NCI-H1930 (cell line): ENCODE measurements at places on chromosomes 2 and 18.

DNA sequence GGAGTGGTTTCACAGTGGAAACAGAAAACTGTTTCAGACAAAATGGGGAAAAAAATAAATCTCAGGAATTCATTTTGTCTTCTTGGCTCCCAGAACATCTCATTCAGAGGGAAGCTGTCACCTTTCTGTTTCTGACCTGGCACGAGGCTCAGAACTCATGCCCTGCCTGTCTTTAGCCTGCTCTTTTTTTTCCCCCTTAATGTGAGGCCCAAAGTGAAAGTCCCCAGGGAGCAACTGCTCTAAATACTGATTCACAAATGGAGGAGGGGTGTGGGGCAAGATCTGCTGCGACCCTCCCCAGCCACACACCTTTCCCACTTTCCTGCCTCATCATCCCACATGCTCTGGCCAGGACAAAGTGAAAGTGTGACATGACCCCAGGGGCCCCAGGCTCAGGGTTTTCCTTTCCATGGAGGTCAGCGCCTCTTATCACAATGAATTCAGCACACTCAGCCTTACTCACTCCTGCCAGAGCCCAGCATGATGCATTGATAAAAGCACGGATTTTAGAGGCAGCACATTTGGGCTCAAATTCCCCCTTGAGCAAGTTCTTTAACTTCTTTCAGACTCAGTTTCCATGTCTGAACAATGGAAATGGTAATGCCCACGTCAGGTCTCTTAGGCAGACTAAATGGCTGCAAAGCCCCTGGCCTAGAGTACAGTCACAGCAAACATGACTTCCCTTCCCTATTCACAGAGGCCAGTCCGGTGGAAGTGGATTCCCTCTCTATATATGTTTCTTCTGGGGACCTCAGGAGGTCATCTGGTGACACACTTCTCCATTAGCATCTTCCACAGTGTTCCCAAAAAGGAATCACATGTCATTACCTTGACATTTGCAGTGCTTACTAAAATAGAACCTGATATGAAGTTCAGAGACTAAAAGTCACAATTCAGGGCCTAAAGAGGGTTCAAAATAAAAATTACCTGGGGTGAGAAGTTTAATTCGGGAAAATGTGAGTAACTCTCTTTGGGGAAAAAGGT, 55.3 kb upstream of the TMEM163 start:
- no peak for DNase-seq

DNA sequence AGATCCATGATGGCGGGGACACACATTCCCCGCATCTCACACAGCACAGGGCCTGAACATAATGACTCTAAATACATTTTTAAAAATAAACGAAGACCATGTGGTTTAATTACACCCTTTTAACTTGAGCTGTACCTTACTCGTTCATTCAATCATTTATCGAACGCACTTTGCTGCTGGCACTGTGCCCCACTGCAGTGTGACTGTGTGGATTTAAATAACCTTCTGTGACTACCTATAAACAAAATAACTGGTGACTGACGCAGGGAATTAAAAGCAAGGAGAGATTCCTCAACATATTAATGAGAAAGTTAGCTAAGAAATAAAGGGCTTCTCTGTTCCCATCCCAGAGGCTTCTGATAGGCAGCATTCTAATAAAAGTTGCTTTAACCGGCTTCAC, 10.9 kb upstream of the FZD7 start:
- no peak for DNase-seq

- DNase-seq, result no peak
Observed at GRCh38 chr2:196980473-196980872, 54.0 kb upstream of the PGAP1 start.

DNA sequence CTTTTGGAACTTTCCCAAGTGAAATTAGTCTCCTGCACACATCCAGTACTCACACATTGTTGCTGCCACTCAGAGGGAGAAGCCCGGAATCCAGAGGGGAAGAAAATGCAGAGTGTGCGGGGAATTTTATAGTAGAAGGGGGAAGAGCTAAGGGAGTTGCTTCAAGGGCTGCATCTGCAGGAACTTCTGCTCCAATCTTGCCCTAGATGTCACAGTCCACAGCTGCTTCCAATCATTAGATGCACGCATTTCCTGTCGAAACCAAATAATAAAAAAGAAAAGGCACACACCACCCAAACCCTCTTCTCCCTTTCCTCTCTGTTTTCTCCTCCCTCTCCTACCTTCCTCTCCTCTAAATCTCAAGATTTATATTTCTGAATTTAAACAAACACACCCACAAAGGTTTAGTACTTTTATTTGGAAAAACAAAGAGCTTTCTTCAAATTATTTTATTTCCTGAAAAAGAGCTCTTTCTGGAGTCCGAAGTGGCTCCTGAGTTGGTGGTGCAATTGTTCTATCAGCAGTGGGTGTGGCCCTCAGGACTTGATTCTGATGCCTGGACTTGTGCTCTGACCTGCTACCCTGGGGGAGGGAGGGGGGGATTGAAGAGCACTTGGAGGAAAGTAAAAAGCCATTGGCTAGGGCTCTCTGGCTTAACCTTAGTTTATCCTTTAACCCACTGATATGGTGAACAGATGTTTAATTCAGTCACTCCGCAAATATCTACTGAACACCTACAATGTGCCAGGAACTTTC, 72.0 kb downstream of the KCNE4 start:
- DNase-seq, result no peak

DNA sequence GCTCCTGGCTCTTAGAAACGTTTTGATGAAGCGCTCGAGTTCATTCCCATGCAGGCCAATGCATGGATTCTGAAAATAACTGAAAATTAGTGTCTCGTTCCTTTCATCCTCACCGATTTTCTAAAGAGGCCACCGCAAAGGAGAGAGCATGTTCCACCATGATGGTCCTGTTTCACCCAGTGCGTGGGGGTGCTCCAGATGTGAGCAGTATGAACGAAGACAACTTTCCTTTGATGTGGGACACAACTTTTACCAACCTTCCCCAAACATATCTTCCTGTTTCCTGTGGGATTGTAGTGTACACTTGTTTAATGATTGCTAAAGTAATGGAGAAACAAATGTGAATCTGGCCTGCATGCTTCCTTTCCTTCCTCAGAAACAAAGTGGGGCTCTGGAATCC, 114.5 kb downstream of the PRPF40A start:
- DNase-seq, result no peak

DNA sequence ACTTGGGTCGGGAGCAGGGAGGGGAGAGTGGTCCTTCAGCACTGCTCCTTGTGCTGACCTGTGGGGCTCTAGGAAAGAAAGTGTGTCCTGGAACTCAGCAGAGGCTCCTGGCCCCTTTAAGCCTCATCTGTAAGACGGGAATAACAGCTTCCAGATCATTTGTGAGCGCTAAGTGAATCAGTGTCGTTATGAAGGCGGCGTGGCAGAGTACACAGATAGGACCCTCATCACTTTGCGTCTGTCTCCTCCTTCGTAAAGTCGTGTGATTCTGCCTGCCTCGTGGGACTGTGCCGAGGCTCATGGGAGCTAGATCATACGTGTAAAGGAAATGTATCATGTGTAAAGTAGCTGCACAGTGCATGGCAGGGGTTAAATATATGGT, 18.6 kb downstream of the COLEC11 start:
- DNase-seq, result no peak

GRCh38 chr2:14749884-14750283, 117.4 kb downstream of the LRATD1 start:
- DNase-seq, result no peak

- no peak for DNase-seq
Observed at GRCh38 chr2:188403676-188404075, 112.0 kb downstream of the GULP1 start.

DNA sequence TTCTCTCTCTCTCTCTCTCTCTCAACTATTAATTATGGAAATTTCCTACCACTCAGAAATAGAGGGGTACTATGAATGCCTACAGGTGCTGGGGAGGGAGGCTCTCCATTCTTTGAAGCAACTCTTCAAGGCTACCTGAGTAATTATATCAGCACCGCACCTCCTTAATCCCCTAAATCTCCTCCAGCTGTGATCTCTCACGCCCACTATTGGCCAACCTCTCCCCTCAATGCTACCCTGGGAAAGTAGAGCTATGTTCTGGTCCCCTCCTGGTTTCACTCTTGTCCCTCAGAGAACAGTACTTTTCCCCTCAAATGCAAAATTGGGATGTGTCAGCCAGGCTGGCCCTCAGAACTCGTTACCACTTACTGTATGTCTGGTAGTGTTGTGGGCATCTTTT, 1.6 kb downstream of the MOCOS start:
- DNase-seq, result no peak

- no peak for DNase-seq
Observed at GRCh38 chr18:48795696-48796095, 155.1 kb downstream of the SMAD7 start.

- DNase-seq, result no peak
Observed at GRCh38 chr18:50686409-50686808, 126.5 kb downstream of the MAPK4 start.

GRCh38 chr2:55049043-55049820, 1.0 kb downstream of the RTN4 start:
- DNase-seq, result peak; percentile 64

- DNase-seq, result peak; percentile 85
Observed at GRCh38 chr2:65435625-65436168, 3.3 kb upstream of the SPRED2 start.

DNA sequence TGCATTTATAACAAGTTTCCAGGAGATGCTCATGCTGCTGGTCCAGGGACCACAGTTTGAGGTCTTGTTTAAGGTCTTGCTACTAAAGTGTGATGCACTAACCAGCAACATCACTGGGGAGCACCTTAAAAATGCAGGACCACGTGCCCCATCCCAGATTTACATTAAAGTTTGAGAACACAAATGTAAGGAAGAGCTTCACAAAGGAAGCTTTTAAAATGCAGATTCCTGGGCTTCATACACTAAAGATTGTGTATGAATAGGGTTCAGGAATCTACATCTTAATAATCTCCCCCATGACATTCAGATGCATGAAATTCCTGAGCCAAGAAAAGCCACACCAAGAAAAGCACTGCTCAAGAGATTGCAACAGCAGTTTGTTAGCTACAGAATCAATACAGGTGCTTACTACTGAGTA, 235.3 kb upstream of the TANK start:
- DNase-seq, result no peak

DNA sequence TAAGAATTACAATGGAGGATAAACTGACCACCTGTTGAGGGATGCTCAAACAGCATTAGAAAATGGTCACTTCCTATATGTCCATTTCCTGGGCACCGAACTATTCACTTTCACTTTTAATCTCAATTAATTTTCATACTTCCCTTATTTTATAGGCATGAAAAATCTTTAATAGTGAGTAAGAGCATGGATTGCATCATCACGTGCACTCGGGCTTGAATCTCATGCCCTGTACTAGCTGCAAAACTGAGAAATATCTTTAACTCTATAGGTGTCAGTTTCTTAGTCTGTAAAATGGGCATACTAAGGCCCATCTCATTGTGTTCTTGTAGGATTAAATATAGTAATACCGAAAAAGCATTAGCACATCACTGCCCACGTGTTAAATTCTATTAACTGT, 183.9 kb upstream of the FIGN start:
- DNase-seq, result no peak

GRCh38 chr2:45170191-45171135, 161.2 kb upstream of the SIX2 start:
- no peak for DNase-seq

DNA sequence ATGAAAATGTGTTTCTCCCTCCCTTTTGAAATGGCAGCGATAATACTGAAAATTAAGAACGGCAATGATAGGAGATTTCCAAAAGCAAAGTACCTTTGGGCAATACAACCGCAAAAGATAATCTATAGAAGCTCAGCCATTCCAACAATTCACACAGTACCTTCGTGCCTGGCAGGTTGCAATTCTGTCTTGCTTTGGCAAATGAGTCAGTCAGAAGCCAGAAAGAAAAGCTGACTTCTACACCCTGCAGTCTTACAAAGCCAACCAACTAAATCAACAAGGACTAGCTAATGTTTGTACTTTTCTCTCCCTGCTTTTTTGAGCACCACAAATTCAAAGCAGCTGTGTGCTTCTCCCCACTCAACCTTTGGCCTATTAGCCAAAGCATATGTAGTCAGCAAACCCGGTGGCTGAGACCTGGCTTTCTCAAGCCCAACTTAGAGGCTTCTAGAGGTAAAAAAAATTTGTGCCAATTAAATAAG, 25.7 kb upstream of the ID2 start:
- DNase-seq, result no peak

- no peak for DNase-seq
Observed at GRCh38 chr18:8730080-8730827, 24.9 kb downstream of the MTCL1 start.

GRCh38 chr18:52046842-52047241, 293.2 kb upstream of the DCC start:
- DNase-seq, result peak; percentile 98

- no peak for DNase-seq
Observed at GRCh38 chr2:20425371-20425881, 21.4 kb upstream of the RHOB start.

GRCh38 chr18:55864281-55864680, 276.3 kb upstream of the TCF4 start:
- no peak for DNase-seq

- DNase-seq, result no peak
Observed at GRCh38 chr2:43540021-43540779, 55.6 kb downstream of the THADA start.

DNA sequence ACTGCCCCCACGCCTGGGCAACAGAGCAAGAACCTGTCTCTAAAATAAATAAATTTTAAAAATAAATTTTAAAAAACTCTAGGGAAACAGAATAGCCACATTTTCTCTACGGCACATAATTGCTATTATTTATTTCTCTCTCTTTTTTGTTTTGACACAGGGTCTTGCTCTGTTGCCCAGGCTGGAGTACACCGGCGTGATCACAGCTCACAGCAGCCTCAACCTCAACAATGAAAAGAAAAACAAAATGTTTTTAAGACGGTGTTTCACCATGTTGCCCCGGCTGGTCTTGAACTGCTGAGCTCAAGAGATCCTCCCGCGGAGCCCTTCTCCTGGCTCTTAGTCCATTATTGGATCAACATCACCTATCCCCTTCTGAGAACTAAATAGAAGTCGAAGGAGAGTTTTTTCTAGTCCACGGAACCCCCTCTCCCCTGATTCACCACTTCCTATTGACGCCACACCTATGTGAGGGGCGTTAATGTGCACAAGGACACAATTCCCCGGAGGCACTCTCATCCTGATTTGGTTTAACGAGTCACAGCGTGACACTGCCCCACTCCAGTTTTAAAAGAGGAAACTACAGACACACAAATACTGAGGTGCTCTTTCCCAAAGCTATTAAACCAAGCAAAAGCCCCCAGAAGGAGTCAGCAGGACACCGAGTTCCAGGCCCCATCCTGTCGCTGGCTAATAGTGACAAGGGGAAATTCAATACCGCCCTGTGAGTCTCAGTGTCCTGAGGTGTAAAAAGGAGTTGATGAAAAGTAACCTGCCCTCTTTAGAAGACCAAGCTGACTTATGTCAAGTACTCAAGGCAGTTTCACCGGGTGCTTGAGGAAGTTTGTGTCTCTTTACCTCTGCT, 1.1 kb downstream of the NPC1 start:
- no peak for DNase-seq

GRCh38 chr2:217966423-217967070, 36.2 kb downstream of the TNS1 start:
- DNase-seq, result no peak

GRCh38 chr2:161337247-161337646, 29.0 kb downstream of the PSMD14 start:
- no peak for DNase-seq
